ENCODE measurements at places on chromosomes 11 and 22. TPM values are rescaled to one million over a fixed set of nuclear protein-coding genes. Genes with fewer than 3 reads are reported as not detected.

Gene MIOX
- total RNA-seq: 0.54 TPM

DNA sequence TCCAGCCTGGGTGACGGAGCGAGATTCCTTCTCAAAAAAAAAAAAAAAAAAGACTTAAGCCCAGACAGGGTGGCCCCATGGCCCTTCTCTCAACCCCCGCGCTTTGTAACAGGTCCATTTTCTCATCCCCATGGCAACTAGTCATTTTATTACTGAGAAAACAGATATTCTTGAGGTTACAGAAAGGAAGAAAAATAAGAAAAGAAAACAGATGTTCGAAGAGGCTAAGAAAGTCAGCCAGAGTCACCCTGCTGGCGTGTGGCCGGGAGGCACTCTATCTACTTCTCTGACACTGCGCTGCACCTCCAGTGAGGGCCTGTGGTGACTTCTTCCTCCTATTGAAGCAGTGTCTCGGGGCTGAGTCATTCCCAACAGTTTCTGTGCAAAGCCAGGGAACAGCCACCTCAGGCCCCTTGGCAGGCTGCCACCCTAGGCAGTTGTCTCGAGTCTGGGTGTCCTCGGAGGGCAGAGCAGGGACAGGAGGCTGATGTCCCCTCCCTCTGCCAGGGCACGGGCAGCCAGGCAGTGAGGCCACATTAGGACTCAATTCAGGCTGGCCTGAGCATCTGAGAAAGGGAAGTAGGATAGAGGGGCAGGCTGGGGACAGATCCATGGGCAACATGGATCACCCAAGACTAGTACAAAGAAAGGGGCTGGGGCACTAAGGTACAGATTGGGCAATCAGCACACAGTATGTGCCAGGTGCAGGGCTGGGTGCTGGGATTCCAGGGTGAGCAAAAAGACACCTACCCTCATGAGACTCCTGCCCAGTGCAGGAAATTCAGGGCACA is 16.4 kb upstream of the SYVN1 start:
- H3K4me3 ChIP-seq: no peak overlapping the region
- no peak for DNase-seq
- no peaks in the 10 kb centered on the region for H3K27me3 ChIP-seq
- no peaks in the 10 kb centered on the region for H3K4me1 ChIP-seq
- no peaks in the 10 kb centered on the region for H3K36me3 ChIP-seq

DNA sequence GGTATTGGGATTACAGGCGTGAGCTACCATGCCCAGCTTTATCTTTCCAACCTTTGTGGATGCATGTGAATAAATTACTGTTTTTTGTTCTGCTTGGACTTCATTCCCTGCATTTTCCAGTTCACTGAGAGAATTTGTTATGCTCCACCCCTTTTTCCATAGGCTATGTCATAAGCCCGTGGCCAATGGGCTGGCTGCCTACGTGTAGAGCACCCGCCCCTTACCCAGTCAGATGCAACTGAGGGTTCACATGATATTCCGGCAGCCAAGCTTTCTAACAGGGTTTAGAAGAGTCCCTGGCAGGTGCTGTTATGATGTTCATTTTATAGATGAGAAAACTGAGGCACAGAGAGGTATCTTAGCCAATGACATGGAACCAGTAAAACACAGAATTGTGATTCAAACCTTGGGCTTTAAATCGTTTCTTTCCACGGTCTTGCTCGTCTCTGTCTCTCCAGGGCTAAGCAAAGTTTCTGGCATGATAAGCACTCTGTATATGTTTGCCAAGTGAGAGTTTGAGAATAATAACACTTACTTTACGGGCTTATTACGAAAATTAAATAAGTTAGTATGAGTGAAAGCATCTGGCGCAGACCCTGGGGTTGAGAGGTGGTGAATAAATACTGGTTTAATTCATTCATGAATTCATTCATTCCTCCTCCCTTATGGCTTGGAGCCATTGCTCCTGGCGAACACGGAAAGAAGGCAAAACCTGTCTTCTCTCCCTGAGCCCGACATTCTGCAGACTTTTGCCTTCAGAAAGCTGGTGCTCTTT is 42.4 kb upstream of the RASD2 start:
- H3K4me3 ChIP-seq: no peak overlapping the region
- H3K36me3 ChIP-seq: no peaks in the 10 kb centered on the region
- no peaks in the 10 kb centered on the region for H3K4me1 ChIP-seq
- no peaks in the 10 kb centered on the region for H3K27me3 ChIP-seq
- H3K27ac ChIP-seq: no peak overlapping the region

Gene HBG2
- total RNA-seq: not detected

Gene KCTD14
- total RNA-seq: 0.30 TPM

- no peaks in the 10 kb centered on the region for H3K4me1 ChIP-seq
- H3K27ac ChIP-seq: no peak overlapping the region
- no peaks in the 10 kb centered on the region for H3K27me3 ChIP-seq
- no peak overlapping the region for H3K4me3 ChIP-seq
Observed at GRCh38 chr11:128021349-128022006, 565.9 kb downstream of the ETS1 start.

- no peak for DNase-seq
- peak overlapping the region; percentile 59 for H3K4me3 ChIP-seq
- peaks cover 7% of the 10 kb centered on the region for H3K4me1 ChIP-seq
- peaks cover 30% of the 10 kb centered on the region for H3K27me3 ChIP-seq
- H3K27ac ChIP-seq: no peak overlapping the region
Observed at GRCh38 chr11:125494974-125495725, 915 bp downstream of the FEZ1 start.

GRCh38 chr22:29230972-29231875 is 25.5 kb downstream of the EMID1 start:
- no peaks in the 10 kb centered on the region for H3K4me1 ChIP-seq
- H3K4me3 ChIP-seq: no peak overlapping the region
- no peak overlapping the region for H3K27ac ChIP-seq
- no peaks in the 10 kb centered on the region for H3K36me3 ChIP-seq
- DNase-seq: no peak

GRCh38 chr11:60984149-60984548 is 12.7 kb downstream of the CD6 start:
- H3K4me3 ChIP-seq: peak overlapping the region; percentile 19
- H3K4me1 ChIP-seq: peaks cover 75% of the 10 kb centered on the region
- H3K27me3 ChIP-seq: no peaks in the 10 kb centered on the region
- peak overlapping the region; percentile 98 for H3K27ac ChIP-seq
- H3K36me3 ChIP-seq: peaks cover 41% of the 10 kb centered on the region
- no peak for DNase-seq

DNA sequence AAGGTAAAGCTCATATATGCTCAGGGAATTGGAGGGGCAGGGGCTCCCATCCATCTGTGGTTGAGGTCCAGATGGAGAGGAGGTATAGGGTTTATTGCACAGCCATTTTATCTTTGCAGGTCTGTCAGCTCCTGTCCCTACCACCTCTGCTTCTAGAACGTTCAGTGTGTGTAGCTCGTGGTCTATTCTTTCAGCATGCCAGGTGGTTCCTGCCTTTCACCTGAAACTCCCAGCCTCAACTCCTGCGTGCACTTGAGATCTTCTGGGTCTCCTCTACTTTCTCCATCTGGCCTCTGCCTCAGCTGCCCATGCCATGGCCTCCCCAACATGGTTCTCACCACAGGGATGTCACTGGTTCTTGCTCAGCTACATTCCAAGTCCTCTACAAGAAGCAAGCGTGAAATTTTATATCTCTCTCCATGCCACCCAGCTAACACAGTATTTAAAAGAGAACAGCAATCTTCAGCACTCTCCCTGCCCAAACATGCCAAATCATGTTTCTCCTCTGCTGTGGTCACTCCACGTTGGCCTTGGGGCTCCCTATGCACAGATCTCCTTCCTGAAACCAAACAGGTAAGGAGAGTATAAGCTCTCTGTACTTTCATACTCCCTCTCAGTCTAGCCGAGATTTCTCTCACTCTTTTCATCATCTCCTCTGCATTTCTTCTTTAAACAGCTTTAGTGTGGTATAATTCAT is 157.8 kb upstream of the TRPC6 start:
- H3K36me3 ChIP-seq: no peaks in the 10 kb centered on the region
- no peaks in the 10 kb centered on the region for H3K4me1 ChIP-seq
- no peaks in the 10 kb centered on the region for H3K27me3 ChIP-seq
- no peak overlapping the region for H3K4me3 ChIP-seq
- no peak overlapping the region for H3K27ac ChIP-seq

DNA sequence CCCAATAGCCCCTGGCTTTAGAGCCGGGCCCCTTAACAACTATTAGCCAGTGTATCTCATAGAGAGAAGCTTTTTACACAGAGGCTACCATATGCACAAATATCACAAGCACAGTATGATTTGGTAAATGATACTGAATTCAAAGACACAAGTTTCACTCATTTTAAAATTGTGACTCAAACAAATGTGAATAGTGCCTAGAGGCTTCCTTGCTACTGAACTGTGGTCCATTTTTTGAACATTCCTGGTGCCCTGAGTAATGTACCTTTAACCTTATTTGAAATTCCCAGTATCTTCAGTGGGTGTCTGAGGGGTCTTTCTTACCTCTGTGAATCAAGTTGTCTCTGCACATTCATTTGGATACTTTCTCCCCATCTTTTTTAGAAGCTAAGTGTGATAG is 156.2 kb downstream of the MAML2 start:
- H3K4me1 ChIP-seq: peaks cover 15% of the 10 kb centered on the region
- DNase-seq: no peak
- H3K4me3 ChIP-seq: no peak overlapping the region
- no peaks in the 10 kb centered on the region for H3K27me3 ChIP-seq

Gene KCNJ4
- not detected for total RNA-seq

GRCh38 chr11:115119146-115119545 is 385.1 kb downstream of the CADM1 start:
- no peaks in the 10 kb centered on the region for H3K4me1 ChIP-seq
- H3K27ac ChIP-seq: no peak overlapping the region
- H3K36me3 ChIP-seq: no peaks in the 10 kb centered on the region
- no peak overlapping the region for H3K4me3 ChIP-seq

GRCh38 chr22:44439356-44440223 is 58.4 kb downstream of the RTL6 start:
- no peaks in the 10 kb centered on the region for H3K4me1 ChIP-seq
- no peak overlapping the region for H3K27ac ChIP-seq
- no peak overlapping the region for H3K4me3 ChIP-seq
- no peaks in the 10 kb centered on the region for H3K36me3 ChIP-seq
- no peaks in the 10 kb centered on the region for H3K27me3 ChIP-seq

Gene MFRP
- not detected for total RNA-seq

Gene MMP13
- not detected for total RNA-seq

Gene DCDC1
- total RNA-seq: 0.09 TPM

GRCh38 chr11:8640267-8640906 is 42.1 kb downstream of the TRIM66 start:
- no peak overlapping the region for H3K27ac ChIP-seq
- no peak overlapping the region for H3K4me3 ChIP-seq
- H3K27me3 ChIP-seq: no peaks in the 10 kb centered on the region

GRCh38 chr11:14500181-14500651 is 605 bp upstream of the COPB1 start:
- peak overlapping the region; percentile 63 for H3K27ac ChIP-seq
- H3K27me3 ChIP-seq: no peaks in the 10 kb centered on the region
- H3K4me3 ChIP-seq: peak overlapping the region; percentile 77
- H3K36me3 ChIP-seq: peaks cover 26% of the 10 kb centered on the region

Gene NLRP6
- 20.9 TPM for total RNA-seq

GRCh38 chr11:74648894-74649293 is 56.5 kb downstream of the POLD3 start:
- H3K27me3 ChIP-seq: no peaks in the 10 kb centered on the region
- H3K27ac ChIP-seq: no peak overlapping the region
- no peak overlapping the region for H3K4me3 ChIP-seq
- no peaks in the 10 kb centered on the region for H3K4me1 ChIP-seq
- H3K36me3 ChIP-seq: peaks cover 7% of the 10 kb centered on the region

DNA sequence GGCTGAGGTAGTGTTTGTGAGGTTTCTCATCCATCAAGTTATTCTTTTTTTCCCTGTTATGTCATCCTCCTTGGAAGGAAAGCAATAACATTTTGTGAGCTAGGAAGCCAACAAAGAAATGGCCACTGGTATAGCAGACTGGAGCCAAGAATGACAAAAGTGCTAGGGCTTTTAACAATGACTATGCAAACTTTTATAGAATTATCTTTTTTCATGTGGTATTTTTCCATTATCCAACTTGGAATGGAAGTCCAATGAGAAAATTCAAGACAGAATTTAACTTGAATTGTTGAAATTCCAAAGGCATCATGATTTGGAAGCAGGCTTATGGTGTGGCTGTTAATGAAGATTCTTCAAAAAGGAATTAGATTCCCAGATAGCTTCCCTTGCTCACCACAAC is 216.4 kb upstream of the PDGFD start:
- no peaks in the 10 kb centered on the region for H3K27me3 ChIP-seq
- H3K4me3 ChIP-seq: no peak overlapping the region
- no peak for DNase-seq
- H3K4me1 ChIP-seq: no peaks in the 10 kb centered on the region
- no peak overlapping the region for H3K27ac ChIP-seq

Gene OR51B4
- total RNA-seq: not detected

Gene TESMIN
- total RNA-seq: 9.1 TPM

DNA sequence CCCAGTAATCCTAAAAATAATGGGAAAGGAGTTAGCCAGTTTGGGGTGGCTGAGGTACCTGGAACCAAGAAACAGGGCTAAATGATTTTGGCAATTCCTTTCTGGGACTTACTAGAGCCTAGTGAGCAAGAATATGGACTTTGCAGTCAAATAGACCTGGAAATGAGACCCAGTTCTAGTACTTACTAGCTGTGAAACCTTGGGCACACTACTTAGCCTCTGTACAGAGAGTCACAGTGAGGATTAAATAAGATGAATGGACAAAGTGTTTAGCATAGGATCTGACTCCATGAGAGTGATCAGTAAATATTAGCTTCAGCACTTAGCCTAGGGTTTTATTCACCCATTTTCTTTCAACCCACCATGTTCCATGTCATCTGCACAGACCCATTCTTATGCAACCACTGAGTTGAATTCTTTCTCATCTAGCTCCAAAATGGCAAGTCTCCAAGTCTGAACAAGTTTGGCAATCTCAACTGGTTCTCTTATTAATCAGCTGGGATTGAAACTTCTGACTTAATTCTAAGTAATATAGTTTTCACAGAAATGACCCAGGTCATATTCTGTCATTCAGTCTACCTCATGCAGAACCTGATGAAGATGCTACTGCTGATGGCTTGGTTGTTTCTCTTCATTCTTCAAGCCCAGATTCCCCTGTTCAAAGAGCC is 15.0 kb upstream of the SORL1 start:
- H3K4me3 ChIP-seq: no peak overlapping the region
- H3K4me1 ChIP-seq: peaks cover 3% of the 10 kb centered on the region
- no peak overlapping the region for H3K27ac ChIP-seq
- no peaks in the 10 kb centered on the region for H3K36me3 ChIP-seq
- no peak for DNase-seq

Gene PATE2
- total RNA-seq: not detected

DNA sequence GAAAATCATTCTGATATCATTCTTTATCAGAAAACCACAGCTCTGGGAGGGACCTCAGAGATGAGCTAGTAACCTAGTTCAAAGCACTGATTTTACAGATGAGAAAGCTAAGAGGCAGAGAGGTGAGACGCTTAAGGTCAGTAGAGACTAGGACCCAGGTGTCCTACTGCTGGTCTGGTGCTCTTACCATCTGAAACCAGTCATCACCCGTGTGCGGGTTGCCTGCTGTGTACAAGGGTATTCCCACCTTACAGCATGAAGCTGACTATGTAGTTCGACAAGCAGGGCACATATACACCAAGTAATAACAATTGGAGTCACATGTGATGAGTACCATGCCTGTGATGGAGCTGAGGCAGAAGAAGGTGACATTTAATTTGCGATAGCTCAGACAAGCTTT is 133.7 kb downstream of the ADAMTS15 start:
- no peak for DNase-seq
- no peaks in the 10 kb centered on the region for H3K4me1 ChIP-seq
- no peak overlapping the region for H3K27ac ChIP-seq
- H3K4me3 ChIP-seq: no peak overlapping the region
- no peaks in the 10 kb centered on the region for H3K36me3 ChIP-seq
